ENCODE measurements at places on chromosomes 7 and 10.

- DNase-seq = no peak
These were observed 115.6 kb downstream of the ATXN7L1 start for GRCh38 chr7:105760551-105761447.

DNA sequence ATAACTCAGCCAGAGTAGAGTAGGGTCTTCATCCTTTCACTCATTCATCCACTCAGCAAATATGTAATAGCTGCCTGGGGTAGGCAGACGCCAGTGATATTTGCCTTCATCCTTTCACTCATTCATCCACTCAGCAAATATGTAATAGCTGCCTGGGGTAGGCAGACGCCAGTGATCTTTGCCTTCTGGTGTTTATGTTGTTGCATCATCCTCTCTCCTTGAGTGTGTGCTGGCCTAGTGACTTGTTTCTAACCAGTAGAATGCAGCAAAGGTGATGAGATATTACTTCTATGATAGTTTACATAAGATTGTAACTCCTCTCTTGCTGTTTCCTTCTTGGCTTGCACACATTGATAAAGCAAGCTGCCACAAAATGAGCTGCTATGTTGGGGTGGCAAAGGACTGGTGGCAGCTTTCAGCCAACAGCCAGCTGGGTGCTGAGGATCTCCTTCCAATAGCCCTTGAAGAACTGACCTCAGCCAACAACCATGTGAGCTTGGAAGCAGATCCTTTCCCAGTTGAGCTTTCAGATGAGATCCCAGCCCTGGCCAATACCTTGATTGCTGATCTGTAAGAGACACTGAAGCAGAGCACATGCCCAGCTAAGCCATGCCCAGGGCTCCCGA is 23.2 kb upstream of the MTPN start:
- DNase-seq = no peak

DNA sequence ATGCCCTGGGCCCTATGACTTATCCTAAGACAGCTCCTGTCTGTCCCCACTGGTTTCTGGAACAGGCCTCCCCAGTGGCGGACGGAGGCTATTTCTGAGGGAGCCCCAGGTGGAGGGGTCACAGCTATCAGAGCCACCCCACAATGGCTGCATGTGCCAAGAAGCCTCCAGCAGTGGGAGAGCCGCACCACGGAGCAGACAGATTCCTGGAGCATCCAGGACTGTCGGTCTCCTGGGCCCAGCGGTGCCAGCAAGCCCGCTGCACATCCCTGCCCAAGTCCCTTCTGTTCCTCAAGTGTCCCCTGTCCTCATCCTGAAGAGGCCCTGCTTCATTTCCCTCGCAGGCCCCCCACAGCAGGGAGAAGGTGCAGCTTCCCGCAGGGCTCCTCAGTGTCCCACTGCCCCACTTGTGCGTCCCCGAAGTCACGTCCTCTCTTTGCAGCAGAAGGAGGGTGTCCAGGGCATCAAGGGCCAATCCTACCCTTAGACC is 193.0 kb upstream of the SHH start:
- DNase-seq = no peak

GRCh38 chr7:110397927-110398660 is 692.8 kb upstream of the LRRN3 start:
- no peak for DNase-seq

GRCh38 chr10:70782746-70783680 is 2.2 kb downstream of the TBATA start:
- DNase-seq = no peak

GRCh38 chr7:4277936-4278335 is 404.2 kb upstream of the FOXK1 start:
- no peak for DNase-seq

GRCh38 chr10:110864662-110865140 is 7.0 kb upstream of the PDCD4 start:
- DNase-seq = no peak
